ENCODE measurements at places on chromosomes 7 and 10.
A peak's percentile ranks its signal among the peaks of the same experiment; 100 is the strongest.

GRCh38 chr7:156274557-156274956 is 366.0 kb upstream of the RNF32 start:
- DNase-seq = no peak

DNA sequence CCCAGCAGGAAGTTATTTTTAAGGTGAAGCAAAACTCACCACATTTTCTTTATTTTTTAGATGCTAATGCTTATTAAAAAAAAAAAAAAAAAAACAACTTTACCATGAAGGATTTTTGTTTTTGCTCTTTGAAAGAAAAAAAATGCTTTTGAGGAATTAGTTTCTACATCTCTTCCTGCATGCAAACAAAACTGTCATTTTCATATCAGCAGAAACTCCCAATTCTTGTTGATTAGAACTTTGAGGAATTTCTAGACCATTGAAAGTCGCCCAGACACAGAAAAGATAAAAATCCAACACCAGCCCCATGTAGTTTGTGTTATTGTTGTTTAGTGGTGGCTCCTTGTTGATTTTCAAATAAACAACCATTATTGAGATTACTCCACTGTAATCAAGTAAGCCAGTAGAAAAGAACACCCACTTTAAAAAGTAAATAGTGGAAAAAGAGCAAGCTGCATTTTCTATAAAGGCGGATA is 14.3 kb downstream of the SKIDA1 start:
- no peak for DNase-seq

- DNase-seq = no peak
Measured at GRCh38 chr10:24495666-24496460, 227.8 kb downstream of the ARHGAP21 start.

DNA sequence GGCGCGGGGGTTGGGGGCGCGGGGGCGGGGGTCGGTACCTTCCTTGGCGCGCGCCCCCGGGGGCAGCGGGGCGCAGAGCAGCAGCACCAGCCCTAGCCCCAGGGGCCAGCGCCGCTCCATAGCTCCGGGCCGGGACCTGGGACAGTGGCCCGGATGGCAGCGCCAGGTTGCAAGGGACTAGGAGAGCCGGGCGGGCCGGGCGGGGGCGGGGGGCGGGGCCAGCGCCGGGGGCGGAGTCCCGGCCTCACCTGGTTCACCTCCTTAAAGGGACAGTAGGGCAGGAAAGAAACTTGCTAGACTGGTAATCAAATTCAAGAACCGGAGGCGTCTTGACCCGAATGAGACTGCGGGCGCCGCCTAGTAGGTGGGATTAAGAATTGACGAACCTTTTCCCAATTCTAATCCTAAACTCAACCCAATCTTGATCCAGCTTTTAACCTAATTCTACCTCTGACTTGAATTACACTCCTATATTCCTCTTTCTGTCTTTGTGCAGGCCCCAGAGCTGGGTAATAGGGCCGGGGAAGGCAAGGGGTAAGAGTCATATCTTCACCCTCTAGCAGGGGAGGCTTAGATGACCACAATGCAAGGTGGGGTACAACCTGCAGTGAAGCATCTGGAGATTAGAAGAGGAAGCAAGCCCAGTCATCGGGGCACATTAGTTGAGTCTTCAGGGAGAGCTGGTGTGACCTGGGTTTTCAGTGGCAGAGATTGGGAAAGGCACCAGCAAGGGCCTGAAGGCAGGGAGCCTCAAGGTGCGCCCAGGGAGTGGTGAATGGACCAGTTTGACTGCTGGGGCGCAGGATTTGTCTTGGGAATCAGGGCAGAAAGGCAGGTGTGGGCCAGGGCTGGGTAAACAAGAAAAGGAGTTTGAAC is at the start of gene EPHA1:
EPHA1 (minus strand) TSS at position 171 of the 876 bp plus-strand sequence; CDS start at position 120, 51 bp downstream.
- DNase-seq = no peak

DNA sequence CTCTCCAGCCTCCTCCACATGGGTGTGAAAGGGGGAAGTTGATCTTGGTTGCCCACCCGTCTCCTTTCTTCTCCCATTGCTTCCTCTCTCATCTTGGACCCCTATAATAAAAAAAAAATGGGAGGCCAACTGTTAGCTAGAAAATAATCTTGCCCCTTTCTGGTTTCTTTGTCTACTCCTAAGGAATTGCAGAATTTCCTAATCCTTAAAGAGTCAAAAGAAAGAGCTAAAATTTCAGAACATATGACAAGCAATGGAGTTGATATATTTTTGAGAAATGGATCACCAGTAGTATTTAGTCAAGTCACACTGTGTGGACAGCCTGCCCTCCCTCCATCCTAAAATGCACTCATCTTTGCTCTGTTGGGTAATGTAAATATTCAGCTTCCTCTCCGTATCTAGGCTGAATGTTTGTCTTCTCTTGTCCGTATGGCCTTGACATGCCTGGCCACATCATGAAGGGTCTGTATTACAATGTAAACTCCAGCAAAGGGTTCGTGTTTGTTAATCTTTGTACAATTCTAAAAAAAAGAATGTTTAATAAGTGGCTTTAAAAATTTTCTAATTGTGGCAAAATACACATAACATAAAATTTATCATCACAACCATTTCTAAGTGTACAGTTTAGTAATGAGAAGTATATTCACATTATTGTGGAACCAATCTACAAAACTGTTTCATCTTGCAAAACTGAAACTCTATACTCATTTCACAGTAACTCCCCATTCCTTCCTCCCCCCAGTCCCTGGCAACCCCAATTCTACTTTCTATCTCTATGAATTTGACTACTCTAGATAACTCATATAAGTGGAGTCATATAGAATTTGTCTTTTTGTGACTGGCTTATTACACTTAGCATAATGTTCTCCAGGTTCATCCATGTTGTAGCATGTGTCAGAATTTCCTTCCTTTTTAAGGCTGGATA is 71.5 kb downstream of the ZNF92 start:
- no peak for DNase-seq

GRCh38 chr7:1053002-1053411 is 8.7 kb downstream of the GPR146 start:
- DNase-seq = no peak

DNA sequence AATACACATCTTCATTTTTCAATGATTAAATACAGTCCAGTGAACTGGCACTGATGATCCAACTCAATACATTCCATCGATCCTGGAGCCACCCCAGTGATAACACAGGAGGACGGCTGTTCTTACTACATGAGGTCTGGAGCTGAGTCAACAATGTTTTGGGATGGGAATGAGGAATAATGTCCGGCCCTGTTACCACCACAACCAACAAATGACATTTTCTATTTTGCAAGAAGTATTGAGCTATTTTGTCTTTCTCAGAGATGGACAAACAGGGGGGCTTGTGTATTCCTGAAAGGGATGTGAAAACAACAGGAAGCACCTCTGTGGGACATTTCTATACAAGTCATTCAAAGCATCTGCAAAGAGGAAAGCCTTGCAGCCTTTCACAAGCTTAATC is 249.2 kb downstream of the PARD3 start:
- DNase-seq = peak; percentile 25

- DNase-seq = no peak
Measured at GRCh38 chr10:8428654-8429053, 374.2 kb downstream of the GATA3 start.

DNA sequence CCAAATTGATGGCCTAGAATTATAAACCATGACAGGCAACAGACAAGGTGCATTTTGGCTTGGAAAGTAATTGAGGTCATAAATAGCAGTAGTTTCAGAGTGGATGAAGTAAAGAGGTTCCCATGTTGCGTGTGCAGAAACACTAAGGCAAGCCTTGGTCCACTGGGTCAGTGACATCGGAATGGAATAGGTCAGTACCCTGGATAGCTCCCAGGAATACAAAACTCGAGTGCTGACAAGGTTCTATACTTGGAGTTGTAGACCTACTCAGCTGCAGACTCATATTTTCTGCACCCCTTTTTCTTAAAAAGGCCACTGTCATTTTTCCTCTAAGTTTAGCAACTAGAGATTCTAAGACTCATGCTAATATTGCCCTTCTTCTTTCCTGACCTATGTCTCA is 132.8 kb downstream of the DYNC1I1 start:
- no peak for DNase-seq

GRCh38 chr7:20107582-20107981 is 109.6 kb downstream of the MACC1 start:
- no peak for DNase-seq

GRCh38 chr7:30232391-30232790 is 52.0 kb upstream of the ZNRF2 start:
- no peak for DNase-seq

- no peak for DNase-seq
Measured at GRCh38 chr7:37007268-37007667, 283.0 kb upstream of the AOAH start.

DNA sequence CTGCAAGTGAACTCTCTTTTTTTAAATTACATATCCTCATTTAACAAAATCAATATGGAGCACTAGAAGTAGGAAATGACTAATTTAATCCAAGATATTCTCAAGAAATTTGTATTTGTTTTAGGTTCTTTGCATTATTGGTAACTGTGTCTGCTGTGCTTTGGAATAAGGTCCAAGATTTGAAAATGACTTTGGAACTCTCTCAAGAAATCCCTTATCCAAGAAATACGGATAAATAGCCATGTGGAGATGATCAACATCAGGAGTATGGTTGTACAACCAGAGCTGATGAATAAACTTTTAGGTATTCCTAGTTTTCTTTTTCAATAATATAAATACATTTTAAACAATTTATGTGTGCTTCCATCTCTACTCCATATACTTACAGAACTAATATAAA is 279.9 kb upstream of the SEMA3C start:
- no peak for DNase-seq

DNA sequence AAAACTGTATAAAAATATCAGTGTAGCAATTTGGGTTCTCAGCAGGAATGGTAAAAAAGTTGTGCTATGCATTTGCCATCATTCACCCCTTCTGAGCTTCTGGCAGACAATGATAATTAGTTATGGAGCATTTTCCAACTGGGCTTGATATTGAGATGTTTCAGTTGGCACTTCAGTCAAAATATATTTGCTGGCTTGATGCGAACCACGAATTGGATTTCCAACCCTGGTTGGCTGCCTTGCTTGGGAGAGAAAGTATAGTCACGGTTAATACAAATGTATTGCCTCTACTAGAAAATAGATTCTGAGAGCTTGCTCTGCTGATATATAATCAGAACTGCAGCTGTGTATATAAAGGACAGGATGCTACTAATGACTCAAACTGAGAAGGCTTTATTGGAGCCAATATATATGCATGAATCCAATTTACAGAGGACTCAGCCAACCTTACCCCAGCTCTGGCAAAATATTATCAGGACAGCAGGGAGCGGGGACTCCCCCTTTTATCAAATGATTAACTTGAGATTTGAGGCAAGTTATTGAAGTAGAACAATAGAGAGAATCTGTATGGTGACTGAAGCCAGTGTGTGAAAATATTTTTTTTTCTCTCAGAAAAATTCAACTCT is 219.8 kb upstream of the SMIM30 start:
- DNase-seq = no peak

- no peak for DNase-seq
Measured at GRCh38 chr10:129415215-129416140, 51.6 kb upstream of the MGMT start.

DNA sequence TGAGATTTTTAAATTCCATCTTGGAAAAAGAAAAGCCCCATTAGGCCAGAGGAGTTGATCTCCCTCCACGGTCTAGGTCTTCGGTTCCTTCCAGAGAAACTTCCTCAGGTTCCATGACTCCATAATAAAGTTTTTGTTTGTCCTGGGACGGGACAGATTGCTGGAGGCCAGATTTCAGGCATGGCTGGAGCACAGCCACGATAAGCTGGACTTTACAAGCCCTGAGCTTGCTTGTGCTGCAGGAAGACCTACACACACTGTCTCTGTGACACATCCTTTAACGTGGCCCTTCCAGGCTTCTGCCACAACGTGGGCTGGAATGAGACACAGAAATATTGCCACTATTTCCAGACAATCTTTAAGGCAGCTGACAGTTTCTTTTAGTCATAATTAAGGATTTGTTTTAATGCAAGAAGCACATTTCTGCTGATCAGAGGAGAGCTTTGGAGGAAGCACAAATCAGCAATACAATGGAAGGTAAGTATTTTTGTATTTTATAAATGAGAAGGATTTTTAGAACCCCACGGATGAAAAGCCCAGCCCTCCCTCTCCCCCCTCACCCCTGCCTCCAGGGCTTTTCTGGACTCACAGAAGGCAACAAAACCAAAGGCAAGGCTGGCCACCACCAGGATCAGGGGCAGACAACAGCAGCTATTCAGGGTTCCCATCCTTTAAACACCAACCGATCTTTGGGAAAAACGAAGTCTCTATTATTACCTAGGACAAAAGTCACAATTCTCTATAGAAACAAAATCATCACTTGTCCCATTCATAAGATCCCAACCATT is 6.5 kb downstream of the CTBP2 start:
- peak; percentile 57 for DNase-seq

GRCh38 chr7:102150266-102150665 is 136.4 kb upstream of the SH2B2 start:
- DNase-seq = no peak

DNA sequence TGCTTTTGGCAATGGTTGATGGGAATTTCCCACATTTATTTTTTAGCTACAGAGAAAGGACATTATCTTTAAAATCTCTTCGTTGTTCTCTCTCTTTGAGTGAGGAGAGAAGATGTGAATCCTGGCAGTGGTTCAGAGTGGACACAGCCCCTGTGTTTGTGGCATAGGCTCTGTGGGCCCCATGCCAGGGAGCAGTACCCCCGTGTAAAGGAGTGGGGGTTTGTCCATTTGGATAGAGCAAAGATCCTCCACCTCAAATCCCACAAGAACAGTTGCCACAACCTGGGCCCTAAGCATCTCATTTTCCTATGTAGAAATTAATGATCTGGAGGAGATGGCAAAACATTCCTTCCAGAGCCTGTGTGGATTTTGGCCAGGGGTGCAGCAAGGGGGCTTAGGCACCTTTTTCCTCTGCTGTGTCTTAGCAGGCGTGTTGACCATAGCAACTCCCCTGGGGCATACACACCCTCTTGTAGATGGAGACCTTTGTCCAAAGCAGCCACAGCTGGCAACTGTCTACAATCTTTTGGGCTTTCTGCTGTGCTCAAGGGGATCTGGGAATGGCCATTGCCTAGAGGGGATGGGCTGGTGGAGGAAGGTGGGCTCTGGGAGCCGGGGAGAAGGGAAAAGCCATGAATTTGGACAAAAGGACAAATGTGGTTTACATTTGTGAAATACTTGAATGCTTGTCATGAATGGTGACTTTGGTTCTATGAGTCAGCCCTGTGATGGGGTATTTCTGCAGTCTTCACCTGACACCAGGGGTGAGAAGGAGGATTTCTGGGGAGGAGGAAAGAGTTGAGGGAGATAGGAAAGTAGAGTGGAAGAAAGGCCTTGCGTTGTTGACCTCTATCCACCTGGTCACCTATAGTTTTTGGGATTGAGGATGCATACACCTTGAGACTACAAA is 92.0 kb downstream of the TCF7L2 start:
- no peak for DNase-seq

GRCh38 chr10:60271319-60272040 is 118.2 kb downstream of the ANK3 start:
- no peak for DNase-seq

DNA sequence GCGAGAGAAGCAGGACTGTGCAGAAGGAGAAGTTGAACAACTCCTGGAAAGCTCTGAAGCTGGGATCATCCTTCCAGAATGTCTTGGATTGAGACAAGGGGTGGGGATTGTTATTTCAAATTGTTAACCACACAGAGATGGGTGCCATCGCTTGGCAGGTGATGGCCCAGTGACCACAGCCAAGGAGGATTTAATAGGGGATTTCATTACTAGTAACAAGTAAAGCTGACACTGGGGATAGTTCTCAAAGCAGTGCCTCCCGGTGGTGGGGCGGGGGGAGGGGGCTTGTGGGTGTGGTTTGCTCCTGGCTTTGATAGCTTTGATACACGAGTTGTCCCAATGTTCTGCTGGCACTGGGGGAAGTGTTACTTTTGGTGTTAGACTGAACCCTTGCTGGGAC is 59.2 kb downstream of the ZNF503 start:
- no peak for DNase-seq

- peak; percentile 26 for DNase-seq
Measured at GRCh38 chr10:63628526-63629362, 107.5 kb downstream of the REEP3 start.
